ENCODE measurements at places on chromosomes 4 and X.

- DNase-seq: no peak
These were observed 969.7 kb downstream of the PDHA2 start for GRCh38 chr4:96809563-96809962.

DNA sequence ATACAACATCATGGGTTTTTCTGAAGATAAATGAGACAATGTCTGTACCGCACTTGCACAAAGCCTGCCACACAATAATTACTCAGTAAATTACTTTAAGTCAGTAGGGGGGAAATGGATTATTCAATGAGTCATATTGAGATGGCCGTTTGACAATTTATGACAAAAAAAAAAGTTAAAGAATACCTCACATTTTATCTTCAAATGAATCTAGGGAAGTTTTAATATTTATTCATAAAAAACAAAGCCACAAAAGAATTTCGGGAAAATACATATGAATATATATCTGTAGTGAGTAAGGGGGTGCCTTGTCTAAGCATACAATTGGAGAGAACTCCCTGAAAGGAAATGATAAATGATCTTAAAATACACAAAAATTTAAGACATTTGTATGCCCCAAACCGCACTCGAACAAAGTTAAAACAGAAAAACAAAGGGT lies 197.0 kb upstream of the SLC7A11 start:
- no peak for DNase-seq

GRCh38 chr4:79526641-79527565 lies 118.9 kb upstream of the GK2 start:
- DNase-seq: no peak

DNA sequence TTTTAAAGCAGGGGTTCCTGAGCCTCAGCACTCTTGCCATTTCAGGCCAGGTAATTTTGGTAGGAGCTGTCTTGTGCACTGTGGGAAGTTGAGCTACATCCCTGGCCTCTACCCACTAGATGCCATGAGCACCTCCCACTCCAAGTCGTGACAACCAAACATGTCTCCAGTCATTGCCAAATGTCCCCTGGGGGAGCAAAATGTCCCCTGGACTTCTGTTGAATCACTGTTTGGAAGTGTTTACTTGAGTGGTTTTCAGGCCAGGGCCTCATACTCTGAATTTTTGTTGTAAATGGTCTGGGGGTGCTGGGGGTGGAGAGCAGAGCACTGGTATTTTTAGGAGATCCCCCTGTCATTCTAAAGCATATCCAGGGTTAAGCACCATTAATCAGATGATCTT lies 3.2 kb downstream of the PDK3 start:
- no peak for DNase-seq

DNA sequence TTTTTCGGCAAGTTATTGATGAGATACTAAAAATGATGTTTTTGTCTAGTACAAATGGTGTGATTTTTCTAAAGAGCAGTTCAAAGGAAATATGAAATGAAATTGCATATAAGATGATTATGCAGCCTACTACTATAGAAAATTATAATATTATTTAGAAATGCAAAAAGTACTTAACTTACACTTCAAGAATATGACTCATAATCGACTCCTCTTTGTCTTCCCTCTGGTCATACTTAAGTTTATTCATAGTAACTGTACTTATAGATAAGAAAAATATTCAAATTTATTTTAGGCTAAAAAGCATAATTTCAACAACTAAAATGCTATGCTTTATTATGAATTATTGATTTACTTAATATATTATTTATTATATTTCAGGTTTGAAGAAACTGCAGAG lies 33.2 kb downstream of the CEP44 start:
- no peak for DNase-seq

GRCh38 chr4:183285886-183286285 lies 34.2 kb downstream of the CLDN22 start:
- no peak for DNase-seq

GRCh38 chr4:185846505-185847150 lies 34.6 kb upstream of the SORBS2 start:
- DNase-seq: no peak

DNA sequence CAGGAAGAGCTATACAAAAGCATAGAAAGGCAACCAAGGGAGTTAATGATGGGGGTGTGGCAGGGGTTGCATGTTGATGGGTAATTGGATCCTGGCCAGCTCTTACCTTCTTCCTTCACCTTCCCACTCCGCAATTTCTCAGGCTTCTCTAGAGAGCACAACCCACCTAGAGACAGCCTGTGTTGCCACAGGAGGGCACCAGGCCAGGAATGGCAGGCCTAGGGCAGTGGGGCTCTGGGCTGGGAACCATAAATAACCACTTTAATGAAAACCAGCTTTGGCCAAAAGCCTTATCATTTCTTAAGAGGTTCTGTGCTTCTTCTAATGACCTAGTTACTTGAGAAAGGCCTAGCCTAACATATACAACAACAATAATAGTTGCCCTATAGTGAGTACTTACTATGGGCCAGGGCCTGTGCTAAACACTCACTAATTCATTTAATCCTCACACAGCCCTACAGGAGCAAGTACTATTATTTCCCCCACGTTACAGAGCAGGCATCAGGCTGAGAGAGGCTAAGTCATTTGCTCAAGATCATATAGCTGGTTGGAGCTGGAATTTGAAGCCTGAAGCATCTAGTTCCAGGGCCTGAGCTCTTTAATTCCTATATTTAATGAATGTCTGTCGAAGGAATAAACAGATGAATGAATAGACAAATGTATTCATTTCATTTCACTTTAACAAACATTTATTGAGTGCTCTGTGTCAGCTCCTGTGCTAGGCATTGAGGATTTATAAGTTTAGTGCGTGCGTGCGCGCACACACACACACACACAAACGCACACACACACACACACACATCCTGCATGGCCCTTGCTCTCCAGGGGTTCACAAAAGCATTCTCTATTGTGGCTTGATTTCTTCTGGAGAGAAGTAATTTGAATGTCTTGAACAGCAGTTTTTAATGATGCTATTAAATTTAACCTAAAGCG lies 66.8 kb downstream of the RTL9 start:
- no peak for DNase-seq

- no peak for DNase-seq
These were observed 105.6 kb upstream of the SMIM31 start for GRCh38 chr4:164648151-164648848.

GRCh38 chrX:118231464-118231863 lies 114.4 kb upstream of the WDR44 start:
- DNase-seq: no peak

DNA sequence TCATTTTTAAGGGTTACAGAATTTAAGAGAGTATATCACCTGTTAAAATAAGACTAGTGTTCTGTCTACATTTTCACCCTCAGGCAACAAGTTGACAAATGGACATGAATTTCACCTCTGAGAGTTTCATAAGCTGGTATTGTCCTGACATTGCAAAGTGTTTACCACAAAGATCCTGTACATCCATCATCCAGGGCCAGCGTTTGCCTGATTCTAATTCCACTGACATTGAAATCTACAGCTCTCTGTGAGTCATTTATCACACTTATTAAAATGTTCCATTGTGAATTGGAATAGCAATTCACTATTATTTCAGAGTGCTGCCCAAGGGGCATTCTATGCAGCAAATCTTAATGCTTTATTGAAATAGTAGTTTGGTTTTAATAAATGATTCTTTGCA lies 1499.4 kb upstream of the PCDH7 start:
- no peak for DNase-seq

DNA sequence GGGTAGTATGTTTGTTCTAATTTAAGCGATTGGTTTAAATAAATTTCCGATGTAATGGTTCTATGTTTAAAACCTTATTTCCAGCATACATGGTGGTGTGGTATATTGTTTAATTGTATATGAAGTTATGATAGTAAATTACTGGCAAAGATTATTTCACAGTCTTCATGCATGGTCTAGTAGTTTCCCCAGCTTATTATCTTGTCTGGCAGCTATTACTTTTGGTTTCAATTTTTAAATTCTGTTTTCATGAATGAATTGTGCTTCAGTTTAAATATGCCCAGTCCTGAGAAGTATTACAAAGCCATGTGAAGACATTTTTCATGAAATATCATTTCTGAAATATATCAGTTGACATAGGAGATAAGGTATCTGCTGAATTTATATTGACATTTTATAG lies 6.3 kb downstream of the ALG13 start:
- no peak for DNase-seq

GRCh38 chr4:13524504-13525243 lies 19.6 kb downstream of the NKX3-2 start:
- no peak for DNase-seq

DNA sequence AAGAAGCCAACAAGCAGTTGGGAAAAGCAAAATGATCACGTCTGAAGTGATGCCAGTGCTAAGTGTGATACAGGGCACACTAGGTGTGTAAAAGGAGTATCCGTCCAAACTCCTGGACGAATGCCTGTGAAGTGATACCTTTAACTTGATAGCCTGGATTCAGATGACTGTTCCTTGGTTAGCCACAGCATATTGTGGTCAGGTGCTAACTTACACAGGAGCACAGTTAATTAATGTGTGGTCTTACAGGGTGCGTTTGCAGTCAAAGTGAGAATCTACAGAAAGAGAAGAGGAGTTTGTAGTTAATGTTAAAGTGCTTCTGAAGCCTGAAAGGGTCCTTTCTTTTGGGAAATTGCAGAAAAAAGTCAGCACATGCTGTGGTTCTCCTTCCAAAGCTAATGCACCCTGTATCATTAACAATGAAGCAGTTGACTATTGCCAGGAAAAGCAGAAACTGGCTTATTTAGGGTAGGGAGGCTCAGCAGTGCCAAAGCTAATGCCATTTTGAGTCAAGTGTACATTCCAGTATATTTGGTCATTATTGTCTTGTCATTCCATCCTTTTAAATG lies 61.1 kb downstream of the DCLK2 start:
- DNase-seq: no peak

GRCh38 chr4:101284546-101284945 lies 62.8 kb downstream of the PPP3CA start:
- DNase-seq: no peak

DNA sequence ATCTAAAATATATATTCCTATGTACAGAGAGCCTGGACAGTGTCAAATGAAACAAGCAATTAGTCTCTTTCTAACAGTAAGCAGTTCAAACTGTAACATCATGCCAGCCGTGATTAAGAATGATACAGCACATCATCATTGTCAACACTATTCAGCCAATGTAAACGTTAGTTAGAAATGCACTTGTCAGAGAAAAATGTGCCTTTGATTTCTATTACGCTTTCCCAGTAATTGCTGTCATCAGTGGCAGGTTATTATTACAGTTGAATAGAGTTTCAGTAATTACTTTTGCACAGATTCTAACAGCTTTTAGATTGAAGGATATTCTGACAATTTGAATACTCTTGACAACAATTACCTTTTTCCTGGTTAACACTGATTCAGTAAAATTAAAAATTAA lies 1007.1 kb downstream of the SH3BGRL start:
- DNase-seq: no peak

DNA sequence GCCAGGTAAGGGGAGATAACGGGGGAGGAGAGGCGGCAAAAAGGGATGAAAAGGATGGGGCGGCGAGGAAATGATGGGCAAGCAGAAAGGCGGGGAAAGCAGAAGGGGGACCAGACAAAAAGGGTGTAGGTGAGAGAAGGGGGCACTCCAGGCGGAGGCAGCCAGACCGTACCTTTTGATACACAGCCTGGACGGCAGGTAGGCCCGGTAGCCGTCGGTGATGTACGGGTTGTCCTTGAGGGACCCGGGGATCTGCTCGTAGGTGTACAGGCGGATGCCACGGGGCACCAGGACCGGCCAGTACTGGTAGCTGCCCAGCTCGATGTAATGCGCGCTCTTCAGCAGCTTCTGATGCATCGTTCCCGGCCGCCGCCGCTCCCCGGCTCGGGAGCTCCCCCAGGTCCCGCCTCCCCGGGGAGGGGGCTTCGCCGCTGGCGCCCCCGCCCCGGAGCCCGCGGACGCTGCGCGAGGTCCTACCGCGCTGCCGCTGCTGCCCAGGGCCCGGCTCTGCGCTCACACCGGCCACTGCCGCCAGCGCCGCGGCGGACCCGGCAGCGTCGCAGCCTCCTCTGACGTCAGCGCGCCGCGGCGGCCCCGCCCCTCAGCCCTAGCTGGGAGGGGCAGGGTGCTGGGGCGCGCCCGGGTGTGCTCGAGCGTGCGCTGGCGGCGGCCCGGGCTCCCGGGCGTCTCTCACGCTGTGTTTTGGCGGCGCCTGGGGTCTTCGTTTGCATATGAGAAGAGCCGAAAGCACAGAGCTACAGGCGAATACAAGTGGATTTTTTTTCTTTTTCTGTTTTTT lies at the start of gene PAQR3:
Gene PAQR3 (minus strand): TSS at position 571 of the 799 bp plus-strand sequence. CDS start 214 bp downstream, at position 357.
- peak; percentile 95 for DNase-seq

- DNase-seq: no peak
These were observed 74.8 kb downstream of the IL15 start for GRCh38 chr4:141711211-141711610.

GRCh38 chr4:151745481-151746231 lies 15.2 kb downstream of the GATB start:
- no peak for DNase-seq

GRCh38 chrX:47854474-47854873 lies 17.8 kb downstream of the ZNF81 start:
- DNase-seq: no peak

DNA sequence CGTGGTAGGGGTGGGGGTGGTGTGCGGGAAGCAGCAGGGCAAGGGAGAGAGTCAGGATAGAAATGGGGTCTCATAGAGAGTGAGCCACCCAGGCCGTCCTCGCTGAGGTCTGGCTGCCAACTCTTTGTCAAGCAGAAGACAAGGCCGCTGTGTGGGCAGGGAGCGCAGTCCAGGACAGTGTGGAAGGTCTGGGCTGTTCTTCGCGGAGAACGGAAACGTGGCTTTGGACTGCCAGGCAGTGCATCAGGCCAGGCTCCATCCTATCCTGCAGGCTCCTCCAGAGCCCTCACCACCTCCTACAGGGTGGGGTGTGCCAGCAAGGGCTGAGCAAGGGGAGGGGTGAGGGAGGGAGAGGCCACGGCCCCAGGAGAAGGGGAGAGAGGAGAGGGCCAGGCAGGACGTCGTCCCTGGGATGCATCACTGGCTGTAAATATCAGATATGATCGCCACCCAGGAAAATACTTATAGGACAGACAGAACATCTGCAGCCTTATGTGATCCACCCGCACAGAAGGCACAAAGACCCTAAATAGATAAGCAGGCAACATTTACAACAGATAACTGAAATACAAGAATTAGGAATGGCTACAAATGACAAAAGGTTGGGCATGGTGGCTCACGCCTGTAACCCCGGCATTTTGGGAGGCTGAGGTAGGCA lies 85.3 kb downstream of the ABLIM2 start:
- DNase-seq: no peak

- peak; percentile 80 for DNase-seq
These were observed 966 bp downstream of the CCNG2 start for GRCh38 chr4:77157859-77158486.

GRCh38 chr4:150126201-150126863 lies 48.1 kb downstream of the DCLK2 start:
- DNase-seq: no peak

- no peak for DNase-seq
These were observed 76.6 kb upstream of the CBLL2 start for GRCh38 chrX:22196149-22196548.
